Prostate gland (tissue), 2 donors: ENCODE measurements at places on chromosomes 3 and 15. TPM values are rescaled to one million over a fixed set of nuclear protein-coding genes. Genes with fewer than 3 reads are reported as not detected.

DNA sequence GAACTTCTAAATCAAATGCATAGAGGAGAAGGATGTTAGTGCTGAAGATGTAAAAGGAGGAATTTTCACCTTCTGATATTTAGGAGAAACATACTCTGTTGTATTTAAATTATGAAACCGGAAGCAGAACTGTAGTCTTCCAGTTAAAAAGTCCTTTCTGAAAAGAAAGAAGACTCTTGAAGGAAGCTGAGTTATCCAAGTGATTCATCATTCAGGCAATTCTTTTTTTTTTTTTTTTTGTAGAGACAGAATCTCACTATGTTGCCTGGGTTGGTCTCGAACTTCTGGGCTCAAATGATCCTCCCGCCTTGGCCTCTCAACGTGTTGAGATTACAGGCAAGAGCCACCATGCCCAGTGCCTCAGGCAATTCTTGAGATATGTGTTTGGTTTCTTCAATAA lies 424.8 kb upstream of the TPM1 start:
- no peak overlapping the region for H3K27ac ChIP-seq
- H3K4me1 ChIP-seq, result no peaks in the 10 kb centered on the region

DNA sequence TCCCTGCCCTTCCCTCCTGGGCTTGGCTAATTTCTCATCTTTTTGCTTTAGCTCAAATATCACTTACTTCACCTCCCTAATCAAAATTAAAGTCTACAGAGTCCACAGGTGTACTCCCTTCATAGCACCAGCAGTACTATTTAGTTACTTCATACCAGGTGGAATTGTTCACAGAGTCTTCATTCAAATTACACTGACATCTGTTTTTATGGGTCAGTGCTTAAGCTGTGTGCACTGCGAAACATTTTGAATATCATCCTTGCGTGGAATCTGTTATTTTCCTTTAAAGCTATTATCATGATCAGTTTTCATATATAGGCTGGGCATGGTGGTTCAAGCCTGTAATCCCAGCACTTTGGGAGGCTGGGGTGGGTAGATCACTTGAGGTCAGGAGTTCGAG lies 2.7 kb upstream of the SERF2 start:
- H3K27ac ChIP-seq, result no peak overlapping the region
- no peaks in the 10 kb centered on the region for H3K27me3 ChIP-seq
- DNase-seq, result no peak
- H3K4me3 ChIP-seq, result no peak overlapping the region
- H3K4me1 ChIP-seq, result peaks cover 11% of the 10 kb centered on the region

DNA sequence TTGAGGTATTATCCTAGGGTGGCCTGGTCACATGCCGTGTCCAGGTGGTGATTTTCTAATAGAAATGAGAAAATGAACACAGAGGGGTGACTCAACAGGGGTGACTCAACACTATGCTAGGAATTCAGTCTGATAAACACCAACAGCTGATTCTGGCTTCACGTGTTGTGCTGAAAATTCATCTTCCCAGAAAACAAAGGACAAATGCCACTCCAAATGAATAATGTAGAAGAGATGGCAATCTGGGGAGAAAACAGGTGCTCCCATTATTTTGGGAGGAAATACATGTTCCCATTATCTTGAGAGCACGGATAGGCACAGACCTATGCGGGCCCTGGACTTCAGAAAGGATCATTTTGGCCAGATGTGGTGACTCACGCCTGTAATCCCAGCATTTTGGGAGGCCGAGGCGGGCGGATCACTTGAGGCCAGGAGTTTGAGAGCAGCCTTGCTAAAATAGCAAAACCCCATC lies 101.2 kb upstream of the MEX3B start:
- no peaks in the 10 kb centered on the region for H3K27me3 ChIP-seq
- no peak overlapping the region for H3K27ac ChIP-seq
- no peaks in the 10 kb centered on the region for H3K36me3 ChIP-seq
- DNase-seq, result no peak

DNA sequence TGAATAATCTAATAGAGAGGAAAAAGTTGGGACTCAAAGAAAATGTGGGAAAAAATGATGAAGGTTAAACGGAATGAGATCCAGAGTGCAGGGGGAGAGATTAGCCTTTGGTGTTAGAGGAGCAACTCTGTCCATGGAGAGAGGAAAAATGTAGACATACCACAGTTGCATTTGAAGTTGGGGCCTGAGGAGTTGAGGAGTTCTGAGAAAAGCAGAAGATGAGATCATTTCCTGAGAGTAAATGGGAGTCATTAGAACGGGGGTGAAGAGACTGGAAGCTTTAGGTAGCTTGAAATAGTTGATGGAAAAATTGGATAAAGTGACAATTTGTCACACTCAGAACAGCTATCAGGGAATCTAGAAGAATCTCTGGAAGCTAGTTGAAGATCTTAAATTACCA lies 7.3 kb downstream of the CCR5AS start:
- H3K4me3 ChIP-seq, result no peak overlapping the region
- H3K4me1 ChIP-seq, result no peaks in the 10 kb centered on the region
- no peak for DNase-seq
- no peaks in the 10 kb centered on the region for H3K36me3 ChIP-seq

- DNase-seq, result no peak
- H3K4me1 ChIP-seq, result no peaks in the 10 kb centered on the region
- no peaks in the 10 kb centered on the region for H3K27me3 ChIP-seq
- H3K27ac ChIP-seq, result no peak overlapping the region
- H3K36me3 ChIP-seq, result no peaks in the 10 kb centered on the region
- no peak overlapping the region for H3K4me3 ChIP-seq
Observed at GRCh38 chr3:157999246-157999645, 107.0 kb downstream of the SHOX2 start.

- H3K27me3 ChIP-seq, result no peaks in the 10 kb centered on the region
- DNase-seq, result no peak
- H3K4me1 ChIP-seq, result no peaks in the 10 kb centered on the region
- H3K4me3 ChIP-seq, result no peak overlapping the region
- H3K36me3 ChIP-seq, result no peaks in the 10 kb centered on the region
- H3K27ac ChIP-seq, result no peak overlapping the region
Observed at GRCh38 chr3:39196671-39197356, 4.4 kb upstream of the XIRP1 start.

DNA sequence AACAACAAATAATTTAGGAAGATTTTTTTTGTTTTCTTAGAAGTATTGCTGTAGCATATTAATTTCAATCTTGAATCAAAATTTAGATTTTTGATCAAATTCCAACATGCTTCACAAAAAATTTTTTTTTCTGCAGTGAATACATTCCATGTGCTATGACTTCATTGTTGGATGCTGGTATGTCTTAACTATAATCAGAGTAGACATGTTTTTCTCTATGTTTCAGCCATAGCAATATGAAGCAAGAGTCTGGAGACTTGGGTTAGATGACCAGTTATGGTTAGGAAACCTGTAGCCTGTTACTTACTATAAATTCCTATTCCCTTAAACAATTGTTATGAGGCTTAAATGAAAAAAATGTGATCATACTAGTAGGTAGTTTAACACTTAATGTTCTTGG lies 176.1 kb upstream of the CHL1 start:
- H3K27ac ChIP-seq, result no peak overlapping the region
- no peak for DNase-seq
- no peaks in the 10 kb centered on the region for H3K27me3 ChIP-seq
- no peak overlapping the region for H3K4me3 ChIP-seq
- no peaks in the 10 kb centered on the region for H3K36me3 ChIP-seq

DNA sequence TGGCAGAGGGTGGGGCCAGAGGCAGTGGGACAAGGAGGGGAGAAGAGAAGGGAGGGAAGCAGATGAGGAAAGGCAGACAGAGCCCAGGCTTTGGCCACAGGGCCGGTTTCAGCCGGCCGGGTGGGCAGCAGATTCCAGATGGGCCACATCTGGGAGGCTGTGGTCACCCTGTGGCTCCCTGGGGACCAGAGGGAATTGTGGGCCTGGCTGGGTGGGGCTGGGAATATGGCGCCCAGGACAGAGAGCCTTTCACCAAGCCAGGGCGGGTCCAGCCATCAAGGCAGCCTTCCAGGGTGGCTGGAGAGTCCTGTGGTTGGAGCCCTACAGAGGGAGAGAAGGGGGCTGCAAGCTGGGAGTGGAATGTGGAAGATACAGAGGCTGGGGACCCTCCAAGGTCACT lies 18.9 kb downstream of the PTH1R start:
- H3K27ac ChIP-seq, result no peak overlapping the region
- DNase-seq, result no peak
- peaks cover 5% of the 10 kb centered on the region for H3K27me3 ChIP-seq
- H3K4me3 ChIP-seq, result no peak overlapping the region

DNA sequence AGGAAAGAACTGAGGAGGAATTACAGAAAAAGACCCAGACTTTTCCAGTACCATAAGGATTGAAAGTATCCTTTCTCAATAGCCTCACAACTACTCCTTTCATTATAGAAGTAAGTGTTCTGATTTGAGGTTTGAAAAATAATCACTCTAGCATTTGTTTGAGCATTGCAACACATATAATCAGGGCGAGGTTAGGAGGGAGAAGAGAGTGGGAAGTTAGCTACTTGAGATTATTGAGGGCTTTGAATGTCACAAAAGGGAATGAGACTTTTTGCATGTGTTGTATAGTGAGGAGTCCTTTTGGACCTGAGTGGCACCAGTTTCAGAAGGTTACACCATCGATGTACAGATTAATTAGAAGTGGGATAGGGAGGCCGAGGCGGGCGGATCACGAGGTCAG lies 65.2 kb upstream of the TNIK start:
- no peaks in the 10 kb centered on the region for H3K4me1 ChIP-seq
- no peak overlapping the region for H3K27ac ChIP-seq
- no peak for DNase-seq
- no peaks in the 10 kb centered on the region for H3K27me3 ChIP-seq

INTS14 gene
- total RNA-seq, result 55.2 TPM

SETD5 gene
- 118 TPM for total RNA-seq

CYP1A2 gene
- 0.46 TPM for total RNA-seq
